ENCODE measurements at places on chromosomes 11 and 22.
A peak's percentile ranks its signal among the peaks of the same experiment; 100 is the strongest.

DNA sequence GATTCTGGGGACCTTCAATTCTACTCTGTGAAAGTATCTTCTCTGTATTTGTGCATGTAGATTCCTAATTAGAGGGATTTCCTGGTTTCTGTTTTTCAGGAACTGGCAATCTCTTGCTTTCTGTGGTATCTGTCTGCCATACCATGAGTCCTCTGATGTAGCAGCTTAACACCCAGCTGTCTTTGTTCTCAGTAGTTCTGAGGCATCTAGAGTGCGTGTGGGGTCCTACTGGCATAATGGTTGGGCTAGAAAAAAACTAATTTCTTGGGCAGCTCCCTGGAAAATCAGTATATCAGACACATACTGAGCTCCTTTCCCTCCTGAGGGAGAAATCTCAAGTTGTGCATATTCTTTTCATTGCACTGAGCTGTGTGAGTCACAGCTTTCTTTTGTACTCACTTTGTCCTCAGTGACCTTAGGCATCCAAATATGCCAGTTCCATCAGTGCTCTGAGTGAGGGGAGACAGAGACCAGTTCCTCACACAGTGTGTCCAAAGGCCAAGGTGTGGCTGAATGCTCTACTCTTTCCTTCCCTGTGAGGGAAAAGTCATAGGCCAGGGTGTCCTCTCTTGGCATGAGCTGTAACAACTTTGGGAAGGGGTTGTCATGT is 35.5 kb upstream of the SLC22A24 start:
- no peak for DNase-seq

GRCh38 chr22:36853407-36854099 is 7.3 kb upstream of the NCF4 start:
- DNase-seq = peak; percentile 90

GRCh38 chr11:119459293-119459976 is 36.5 kb upstream of the THY1 start:
- DNase-seq = no peak

GRCh38 chr22:42964994-42965699 is 49.8 kb downstream of the PACSIN2 start:
- DNase-seq = no peak

DNA sequence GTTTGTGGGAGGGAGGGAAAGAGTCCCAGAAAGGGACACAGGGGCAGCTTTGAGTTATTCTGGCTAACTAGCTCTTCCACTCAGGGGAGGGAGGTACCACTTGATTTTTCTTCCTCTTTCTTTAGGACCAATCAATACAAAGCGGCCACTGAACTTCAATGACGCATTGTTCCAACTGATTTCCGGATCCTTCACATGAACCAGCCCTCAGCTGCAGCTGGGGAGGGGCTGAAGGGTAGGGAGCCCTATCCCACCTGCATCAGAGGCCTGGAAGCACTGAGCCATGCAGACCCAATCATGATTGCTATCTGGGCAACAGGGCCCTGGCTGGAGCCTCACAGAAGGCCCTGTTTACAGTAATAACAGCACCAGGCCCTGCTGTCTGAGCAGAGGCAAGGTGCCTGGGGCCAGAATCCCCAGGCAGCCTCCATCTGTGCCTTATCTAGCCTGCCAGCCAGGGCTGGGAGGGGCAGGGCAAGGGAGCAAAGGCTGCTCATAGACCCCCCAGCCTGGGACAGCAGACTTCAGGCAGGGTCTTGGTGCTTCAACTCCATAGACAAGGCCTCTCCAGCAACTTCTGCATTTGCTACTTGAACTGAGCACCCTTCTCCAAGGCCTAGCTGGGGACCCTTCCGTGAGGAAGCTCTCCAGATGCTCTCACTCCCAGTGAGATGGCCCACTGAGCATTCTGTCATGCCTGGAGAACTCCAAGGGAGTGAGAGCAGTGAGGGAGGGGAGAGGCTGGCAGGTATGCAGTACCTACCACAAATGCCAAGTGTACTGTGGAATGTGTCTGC is 22.5 kb downstream of the CLPB start:
- DNase-seq = no peak

- DNase-seq = no peak
Measured at GRCh38 chr11:135069890-135070289, 657.8 kb upstream of the B3GAT1 start.

DNA sequence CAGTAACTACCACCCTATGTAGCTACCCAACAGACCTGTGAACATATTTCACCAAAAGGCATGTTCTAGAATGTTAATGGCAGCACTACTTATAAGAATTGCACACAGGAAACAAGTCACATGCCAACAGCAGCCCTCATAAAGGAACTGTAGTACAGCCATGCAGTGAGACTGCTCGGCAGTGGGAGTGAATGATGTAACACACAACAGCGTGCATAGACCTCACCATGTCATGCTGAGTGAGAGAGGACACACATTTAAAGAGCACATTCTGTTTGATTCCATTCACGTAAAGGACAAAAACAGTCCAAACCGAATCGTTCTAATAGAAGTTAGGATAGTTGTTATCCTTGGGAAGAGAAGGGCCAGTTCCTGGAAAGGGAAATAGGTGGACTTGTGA is 27.2 kb upstream of the KIRREL3 start:
- DNase-seq = no peak

- DNase-seq = no peak
Measured at GRCh38 chr11:115452241-115452640, 52.0 kb downstream of the CADM1 start.

GRCh38 chr22:38414009-38414395 is 41.0 kb downstream of the KCNJ4 start:
- no peak for DNase-seq

DNA sequence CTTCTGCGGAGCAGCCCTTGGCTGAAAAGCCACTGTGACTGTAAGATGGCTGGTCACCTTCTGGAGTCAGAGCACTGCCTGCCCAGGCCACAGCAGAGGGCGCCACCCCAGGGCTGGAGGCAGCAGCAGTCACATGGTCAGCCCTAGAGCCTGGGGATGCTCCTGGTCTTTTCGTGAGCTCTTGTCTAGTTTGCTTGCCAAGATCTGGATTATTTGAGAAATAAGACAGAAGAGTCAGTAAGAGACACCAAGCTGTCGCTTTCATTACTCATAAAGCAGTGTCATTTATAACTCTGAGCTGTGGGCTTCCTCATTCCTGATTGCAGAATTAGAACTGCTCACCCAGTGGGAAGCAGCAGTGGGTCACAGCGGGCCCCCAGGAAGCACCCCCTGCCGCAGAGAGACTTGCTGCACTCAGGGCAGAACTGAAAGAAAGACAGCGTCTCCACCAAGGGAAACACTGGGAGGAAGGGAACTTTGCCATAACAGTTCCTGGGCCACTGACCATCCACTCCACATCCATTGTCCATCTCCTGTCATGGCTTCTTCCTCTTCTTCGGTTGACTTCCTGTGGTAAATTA is 56.7 kb downstream of the PPP6R2 start:
- peak; percentile 15 for DNase-seq

GRCh38 chr11:61733120-61733978 is 19.1 kb upstream of the MYRF start:
- peak; percentile 87 for DNase-seq

DNA sequence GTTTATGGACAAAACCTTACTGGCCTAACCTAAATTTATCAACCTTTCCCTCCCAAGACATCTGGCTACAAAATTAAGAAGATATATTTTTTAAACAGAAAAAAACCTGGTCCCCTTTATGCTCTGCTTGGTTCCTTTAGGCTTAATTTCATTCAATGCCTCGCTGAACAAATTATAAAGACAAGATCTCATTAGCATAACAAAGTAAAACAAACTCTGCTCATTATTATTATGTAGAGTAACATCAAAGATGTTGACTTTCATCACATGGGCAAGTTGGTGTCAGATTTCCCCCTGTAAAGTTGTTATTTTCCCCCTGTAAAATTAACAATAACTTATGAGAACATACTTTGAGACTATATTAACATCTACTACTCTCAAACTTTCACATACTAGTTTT is 11.0 kb downstream of the RRAS2 start:
- DNase-seq = no peak

DNA sequence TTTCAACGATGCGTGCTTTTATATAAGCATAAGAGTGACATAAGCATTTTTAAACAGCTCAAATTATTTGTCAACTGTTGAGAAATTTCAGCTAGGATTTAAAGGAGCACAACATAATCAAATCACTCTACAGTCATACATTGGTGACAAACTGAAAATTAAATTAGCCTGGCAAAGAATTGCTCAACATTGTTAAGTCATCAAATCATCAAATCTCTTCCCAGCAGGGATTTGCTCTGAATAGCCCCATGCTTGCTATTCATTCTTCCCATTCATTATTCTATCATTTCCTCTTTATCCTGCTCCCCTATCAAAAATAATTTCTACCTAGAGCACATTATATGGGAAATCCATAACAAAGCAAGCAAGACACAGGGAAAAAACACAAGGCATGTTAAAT is 198.7 kb upstream of the LUZP2 start:
- no peak for DNase-seq

DNA sequence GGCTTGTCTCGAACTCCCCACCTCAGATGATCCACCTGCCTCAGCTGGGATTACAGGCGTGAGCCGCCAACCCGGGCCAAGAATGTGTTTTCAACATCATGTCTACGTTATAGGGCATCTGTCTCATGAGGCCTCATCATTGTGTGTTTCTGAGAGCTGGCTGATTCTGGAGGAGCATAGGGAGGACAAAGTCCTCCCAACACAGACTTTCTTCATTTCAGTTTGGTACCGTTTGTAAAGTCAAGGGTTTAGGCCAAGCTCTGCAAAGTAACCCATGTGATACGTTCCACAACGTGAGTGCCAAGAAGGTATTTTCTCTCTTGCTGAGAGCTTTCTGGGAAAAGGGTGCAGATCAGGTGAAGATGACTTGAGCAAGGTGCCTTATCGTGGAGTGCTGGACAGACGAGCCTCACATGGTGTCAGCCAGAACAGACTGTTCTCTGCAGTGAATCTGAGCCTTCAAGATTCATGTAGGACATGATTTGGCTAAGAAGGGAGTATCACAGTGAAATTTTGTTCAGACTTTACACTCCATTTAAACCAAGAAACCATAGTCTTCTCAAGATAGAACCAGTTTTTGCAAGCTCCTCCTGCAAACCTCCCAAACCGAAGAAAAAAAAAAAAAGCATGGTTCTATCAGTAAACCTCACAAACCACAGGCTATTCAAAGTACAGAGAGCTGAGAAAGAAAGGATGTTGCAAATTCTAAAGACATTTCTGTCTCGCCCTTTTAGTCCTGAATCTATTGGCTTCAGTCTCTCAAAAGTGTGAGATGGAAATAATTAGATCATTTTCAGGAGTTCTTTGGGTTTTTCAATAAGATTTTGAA is 71.7 kb downstream of the DBX1 start:
- DNase-seq = no peak

DNA sequence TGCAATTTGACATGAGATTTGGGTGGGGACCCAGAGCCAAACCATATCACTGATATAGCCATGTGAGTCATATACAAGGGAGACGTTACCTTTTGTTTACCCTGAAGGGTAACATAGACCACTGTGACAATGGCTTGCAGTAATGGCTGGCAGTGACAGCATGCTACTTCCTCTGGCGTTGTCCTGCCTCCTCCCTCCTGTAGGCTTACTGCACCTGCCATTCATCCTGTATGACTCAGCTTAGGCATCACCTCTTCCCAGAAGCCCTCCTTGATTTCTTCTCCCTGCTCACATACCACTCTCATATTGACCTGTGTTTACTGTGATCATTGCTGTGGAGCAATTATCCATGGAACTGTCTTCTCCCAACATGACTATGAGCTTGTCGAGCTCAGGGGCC is 12.0 kb upstream of the PVALB start:
- DNase-seq = no peak

GRCh38 chr11:111135778-111136570 is 109.6 kb upstream of the POU2AF2 start:
- DNase-seq = no peak

DNA sequence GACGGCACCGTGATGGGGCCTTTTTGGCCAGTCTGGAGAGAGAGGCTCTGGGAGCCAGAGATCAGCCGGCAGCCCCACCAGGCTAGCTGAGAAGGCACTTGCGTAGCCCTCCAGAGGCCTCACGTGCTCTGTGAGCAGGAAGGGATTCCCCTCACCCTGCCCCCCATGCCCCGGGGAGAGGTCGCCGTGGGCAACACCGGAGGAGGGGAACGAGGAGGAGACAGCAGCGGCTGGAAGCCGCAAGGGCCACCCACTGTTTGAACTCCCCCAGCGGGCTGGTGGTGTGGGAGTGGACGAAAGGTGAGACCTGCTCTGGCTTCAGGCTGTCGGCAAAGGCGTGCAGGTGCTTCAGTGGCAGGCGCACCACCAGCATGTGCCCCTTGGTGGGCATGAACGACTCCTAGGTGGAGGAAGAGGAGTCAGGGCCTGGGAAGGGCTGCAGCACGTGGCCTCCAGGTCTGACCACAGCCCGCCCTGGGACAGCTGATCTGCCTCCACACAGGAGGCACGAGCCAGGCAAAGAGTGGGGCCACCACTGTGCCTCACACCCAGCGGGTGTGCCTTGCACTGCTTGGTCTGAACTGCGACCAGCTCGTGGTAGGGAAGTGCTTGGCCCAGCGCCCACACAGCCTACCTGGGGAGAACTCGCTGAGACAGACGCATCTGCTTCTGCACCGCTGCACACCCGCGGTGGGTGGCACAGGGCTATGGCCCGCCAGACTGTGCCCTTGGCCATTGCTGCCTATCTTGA is 99.9 kb downstream of the MED15 start:
- no peak for DNase-seq

DNA sequence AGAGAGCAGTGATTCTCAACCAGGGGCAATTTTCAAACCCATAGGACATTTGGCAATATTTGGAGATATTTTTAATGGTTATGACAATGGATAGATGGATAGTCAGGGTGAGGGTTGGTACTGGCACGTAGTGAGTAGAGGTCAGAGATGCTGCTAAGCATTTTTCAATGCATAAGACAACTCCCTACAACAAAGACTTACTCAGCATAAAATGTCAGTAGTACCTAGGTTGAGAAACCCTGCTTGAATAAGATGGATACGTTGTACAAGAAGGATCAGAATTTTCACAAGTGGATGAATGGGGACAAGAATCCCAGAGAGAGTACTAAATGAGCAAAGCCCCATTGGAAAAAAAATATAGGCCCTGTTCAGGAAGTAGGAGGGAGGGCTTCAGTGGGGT is 11.9 kb upstream of the LIN7C start:
- DNase-seq = no peak

- no peak for DNase-seq
Measured at GRCh38 chr11:77067861-77068443, 1.2 kb downstream of the CAPN5 start.

DNA sequence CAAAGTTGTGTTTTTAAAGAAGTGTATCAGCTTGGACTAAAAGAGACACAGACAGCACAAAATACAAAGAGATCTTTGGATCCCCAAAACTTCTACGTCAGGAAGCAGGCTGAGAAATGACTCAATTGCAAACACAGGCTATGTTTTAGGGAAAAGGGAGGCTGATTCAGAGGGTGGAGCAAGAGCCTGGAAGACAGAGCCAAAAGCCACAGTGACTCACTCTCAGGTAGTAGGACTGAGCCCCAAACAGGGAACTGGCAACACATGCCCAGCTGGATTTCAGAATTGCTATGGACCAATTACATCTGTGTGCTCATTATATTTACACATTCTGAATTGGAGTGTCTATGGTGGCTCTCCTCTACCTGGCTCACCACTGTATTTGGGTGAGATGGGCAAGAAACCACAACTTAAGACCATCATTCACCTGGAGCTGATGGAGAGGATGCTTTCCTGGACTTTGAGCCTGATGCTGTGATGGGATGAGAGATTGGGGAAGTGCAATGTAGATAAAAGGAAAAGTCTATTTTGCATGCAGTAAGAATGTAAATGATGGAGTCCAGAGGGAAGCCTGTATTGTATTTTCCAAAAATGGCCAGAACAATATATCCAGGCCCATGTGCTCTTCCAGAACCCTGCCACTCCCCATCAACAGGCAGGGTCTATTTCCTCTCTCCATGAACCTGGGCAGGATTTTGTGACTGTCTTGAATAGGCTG is 20.8 kb upstream of the LINC01488 start:
- no peak for DNase-seq

GRCh38 chr11:91630916-91631673 is 593.5 kb upstream of the FAT3 start:
- no peak for DNase-seq

All from CD4-positive, alpha-beta T cell treated with Interleukin-17A for 1 hour (primary cell).